Mesendoderm (in vitro differentiated cells): ENCODE measurements at places on chromosomes 3 and 15.

DNA sequence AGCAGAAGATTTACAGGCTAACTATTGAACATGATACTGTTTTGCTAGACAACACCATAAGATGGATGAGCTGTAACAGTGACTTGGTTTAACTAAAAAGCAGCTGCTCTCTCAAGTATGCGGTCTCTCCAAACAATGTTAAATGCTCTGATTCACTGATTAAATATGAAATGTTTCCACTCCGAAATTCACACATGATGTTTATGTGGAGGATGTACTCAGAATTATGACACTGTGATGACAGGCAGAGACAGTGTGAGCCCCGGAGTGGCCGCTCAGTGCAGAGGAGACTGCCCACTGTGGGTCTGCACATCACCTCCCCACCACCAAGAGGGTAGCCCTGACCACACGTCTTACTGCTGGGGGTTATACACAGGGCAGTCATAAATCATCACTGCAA is 83.9 kb upstream of the MEX3B start:
- no peak for DNase-seq

DNA sequence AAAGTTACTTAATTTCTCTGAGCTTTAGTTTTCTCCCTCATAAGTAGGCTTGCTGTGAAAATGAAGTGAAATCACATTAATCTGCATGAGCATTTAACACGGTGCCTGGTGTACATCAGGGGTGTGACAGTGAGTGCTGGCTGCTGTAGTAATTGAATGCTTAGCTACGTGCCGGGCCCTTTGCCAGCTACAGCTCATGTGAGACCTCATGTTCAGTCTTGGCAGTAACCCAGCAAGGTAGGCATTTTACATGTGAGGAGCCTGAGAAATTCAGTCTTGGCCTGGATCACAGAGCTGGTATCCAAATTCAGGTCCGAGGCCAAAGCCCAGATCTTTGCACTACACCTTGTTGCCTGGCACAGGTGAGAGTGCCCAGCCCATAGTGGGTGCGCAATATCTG is 9.1 kb downstream of the GHRL start:
- no peak for DNase-seq

GRCh38 chr3:149085828-149086231 is 503 bp downstream of the HLTF start:
- DNase-seq: peak; percentile 85

- no peak for DNase-seq
These were observed 181.0 kb downstream of the ABHD5 start for GRCh38 chr3:43871627-43872245.

- peak; percentile 67 for DNase-seq
These were observed 507 bp upstream of the AP3B2 start for GRCh38 chr15:82710208-82710555.

DNA sequence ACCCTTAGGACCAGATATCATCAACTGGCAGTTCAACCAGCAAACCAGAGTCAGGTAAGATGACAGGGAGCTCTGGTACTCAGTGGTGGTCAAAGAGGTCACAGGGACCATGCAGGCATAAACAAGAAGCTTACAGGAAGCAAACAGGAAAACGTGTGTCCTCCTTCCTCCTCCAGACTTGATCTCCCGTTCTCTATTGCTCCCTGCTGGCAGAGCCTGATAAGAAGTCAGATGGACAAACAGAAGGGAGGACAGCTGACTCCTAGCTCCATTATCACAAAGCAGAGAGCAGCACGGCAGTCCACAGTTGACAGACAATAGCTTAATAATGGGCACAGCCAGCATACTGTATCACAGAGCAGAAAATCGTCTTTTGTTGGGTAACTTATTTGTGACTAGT is 156.5 kb upstream of the SLC2A2 start:
- DNase-seq: peak; percentile 65

- peak; percentile 34 for DNase-seq
These were observed 55.7 kb downstream of the PCCB start for GRCh38 chr3:136305879-136306278.

- DNase-seq: no peak
These were observed 130.5 kb downstream of the LRRC3B start for GRCh38 chr3:26753095-26753494.

- no peak for DNase-seq
These were observed 356.0 kb downstream of the ZPLD1 start for GRCh38 chr3:102790747-102791325.

DNA sequence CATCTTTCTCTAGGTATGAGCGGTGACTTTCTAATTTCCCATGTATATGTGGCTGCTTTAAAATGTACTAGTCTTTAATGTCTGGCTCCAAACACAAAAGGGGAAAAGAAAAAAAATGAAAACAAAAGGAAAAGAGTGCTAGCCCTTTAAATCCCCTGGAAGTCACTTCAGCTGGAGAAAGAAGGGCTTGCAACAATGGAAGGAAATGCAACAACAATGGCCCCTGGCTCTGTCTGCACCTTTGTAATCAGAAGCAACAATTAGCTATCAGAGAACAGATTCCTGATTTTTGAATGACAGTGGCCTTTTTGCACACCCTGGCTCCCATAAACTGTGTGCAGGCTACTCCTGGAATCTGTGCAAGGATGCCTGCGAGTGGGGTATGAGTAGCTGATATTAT is 591.2 kb downstream of the FHIT start:
- DNase-seq: peak; percentile 60

DNA sequence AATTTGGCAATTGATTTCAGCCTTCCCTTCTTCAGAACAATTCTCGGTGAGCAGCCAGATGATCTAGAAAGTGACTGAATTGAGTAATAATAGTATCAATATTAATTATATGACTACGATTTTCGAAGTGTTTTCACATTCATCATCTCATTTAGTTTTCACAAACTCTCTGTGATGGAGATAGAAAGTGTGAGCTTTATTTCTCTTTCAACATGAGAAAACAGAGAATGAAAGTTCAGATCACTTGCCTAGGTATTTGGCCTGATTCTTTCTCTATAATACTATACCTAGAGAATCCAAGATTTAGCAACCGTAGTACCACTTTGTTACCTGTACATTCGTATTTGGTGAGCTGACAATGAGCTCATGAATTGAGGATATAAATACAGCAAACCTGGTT is 739.2 kb upstream of the NR2F2 start:
- DNase-seq: no peak

DNA sequence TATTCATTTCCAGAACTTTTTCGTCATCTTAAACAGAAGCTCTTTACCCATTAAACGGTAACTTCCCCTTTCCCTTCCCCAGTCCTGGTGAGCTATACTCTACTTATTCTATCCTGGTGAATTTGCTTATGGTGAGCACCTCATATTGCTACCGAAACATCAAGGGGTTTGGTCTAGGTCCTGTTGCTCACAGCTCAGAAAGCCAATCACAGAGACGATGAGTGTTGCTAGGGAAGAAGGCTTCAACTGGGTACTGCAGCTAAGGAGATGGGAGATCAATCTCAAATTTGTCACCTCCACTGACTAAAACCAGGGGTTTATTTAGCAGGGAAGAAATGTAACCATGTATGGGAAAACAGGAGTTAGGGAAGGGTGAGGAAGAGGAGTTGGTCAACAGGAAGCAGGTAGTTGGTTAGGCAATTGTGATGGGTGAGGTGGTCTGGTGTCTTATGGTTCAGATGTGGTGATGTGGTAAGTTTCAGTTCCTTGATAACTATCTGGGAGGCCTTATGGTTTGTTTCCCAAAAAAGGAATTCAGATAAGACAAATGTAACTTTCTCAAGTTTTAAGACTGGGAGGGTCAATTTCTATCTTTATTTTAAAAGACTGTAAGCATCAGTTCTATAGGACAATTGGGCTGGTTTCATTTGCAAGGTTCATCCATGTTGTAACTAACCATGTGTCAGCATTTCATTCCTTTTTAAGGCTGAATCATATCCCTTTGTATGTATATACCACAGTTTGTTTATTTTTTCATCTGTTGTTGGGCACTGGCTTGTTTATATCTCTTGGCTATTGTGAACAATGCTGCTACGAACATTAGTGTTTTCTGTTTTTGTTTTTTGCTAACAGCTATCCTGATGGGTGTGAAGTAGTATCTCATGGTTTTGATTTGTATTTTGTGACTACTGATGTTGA is 24.3 kb downstream of the ARHGAP11B start:
- peak; percentile 0 for DNase-seq

- DNase-seq: peak; percentile 88
These were observed 62.2 kb upstream of the CTSH start for GRCh38 chr15:79007066-79007465.

GRCh38 chr3:188830893-188831292 is 340.9 kb upstream of the TPRG1 start:
- no peak for DNase-seq

DNA sequence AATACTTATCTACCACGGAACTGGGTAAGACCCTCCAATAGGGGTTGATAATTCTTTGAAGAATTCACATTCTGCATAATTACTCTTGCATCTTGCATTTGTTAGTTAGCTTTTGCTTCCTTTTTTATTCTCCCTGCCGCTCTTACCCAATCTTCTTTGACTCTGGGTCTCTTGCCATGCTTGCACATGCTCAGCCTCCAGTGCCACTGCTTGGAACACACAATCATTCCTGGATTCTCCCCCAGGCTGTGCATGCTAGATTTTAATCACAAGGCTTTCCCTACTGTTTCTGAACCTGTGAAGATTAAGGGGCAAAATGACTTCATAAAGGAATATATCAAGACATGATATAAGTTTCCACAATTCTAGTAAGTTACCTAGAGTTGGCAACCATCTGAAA is 133.1 kb downstream of the IL1RAP start:
- DNase-seq: no peak

GRCh38 chr3:180909369-180910127 is 2.9 kb upstream of the FXR1 start:
- no peak for DNase-seq

GRCh38 chr15:49721091-49721490 is 100.2 kb downstream of the DTWD1 start:
- DNase-seq: no peak

DNA sequence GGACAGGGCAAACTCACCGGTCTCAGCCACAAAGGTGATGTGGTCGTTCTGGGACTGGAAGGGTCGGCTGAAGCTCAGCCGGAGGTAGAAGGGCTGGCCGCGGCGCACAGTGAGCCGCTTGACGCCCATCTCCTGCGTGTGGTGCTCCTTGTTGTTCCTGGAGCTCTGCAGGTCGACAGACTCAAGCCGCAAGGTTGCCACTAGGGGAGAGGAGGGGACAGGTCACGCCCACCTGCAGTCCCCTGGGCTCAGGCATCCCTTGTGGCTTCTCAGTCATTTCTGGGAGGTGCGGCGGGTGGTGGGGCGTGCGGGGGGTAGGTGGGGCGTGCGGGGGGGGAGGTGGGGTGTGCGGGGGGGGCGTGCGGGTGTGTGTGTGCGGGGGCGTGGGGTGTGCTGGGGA is 26.7 kb upstream of the TGM5 start:
- peak; percentile 84 for DNase-seq

- DNase-seq: peak; percentile 82
These were observed 27.7 kb upstream of the DCP1A start for GRCh38 chr3:53375019-53375418.

DNA sequence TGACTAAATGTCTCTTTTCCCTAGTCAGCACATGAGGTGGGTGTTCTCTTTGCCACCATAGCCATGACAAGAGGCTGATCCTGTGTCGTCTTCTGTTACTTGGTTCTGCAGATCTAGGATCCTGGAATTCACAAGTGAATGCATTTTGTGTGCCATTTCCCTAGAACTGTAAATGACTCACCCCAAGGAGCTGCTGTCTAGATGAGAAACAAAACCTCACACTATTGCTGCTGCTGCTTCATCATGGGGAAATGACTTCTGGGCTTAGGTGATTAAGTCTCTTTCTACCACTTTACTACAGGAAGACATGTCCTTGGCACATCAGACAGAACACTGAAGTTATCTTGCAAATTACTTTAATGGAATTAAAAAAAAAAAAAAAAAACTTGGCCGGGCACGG is 54.9 kb downstream of the SLCO3A1 start:
- no peak for DNase-seq

GRCh38 chr3:52593103-52593502 is 56.7 kb downstream of the UQCC5 start:
- no peak for DNase-seq

GRCh38 chr3:69579306-69580041 is 159.8 kb upstream of the MITF start:
- DNase-seq: no peak

GRCh38 chr15:30044377-30044776 is 38.4 kb upstream of the GOLGA8J start:
- DNase-seq: no peak

- no peak for DNase-seq
These were observed 252.7 kb upstream of the ZPLD1 start for GRCh38 chr3:102182162-102182561.

DNA sequence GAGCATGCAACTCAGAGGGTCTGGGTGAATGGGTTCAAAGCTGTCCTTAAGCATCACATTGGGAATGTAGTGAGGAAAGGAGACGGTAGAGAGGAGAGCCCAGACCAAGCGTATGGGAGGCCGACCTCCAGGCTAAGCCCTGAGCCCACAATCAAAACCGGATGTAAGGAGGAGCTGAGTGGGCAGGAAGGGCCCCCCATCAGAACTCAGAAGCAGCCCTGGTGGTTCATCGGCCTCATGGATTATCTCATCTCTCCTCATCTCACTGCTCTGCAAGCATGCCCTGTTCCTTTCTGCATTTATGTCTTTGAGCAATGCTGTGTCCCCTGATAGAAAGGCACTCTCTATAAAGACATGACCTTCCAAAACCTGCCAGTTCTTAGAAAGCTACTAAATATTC is 6.2 kb downstream of the HDC start:
- no peak for DNase-seq

- DNase-seq: no peak
These were observed 3.1 kb downstream of the CCR4 start for GRCh38 chr3:32954506-32954905.
